Brain pericyte (primary cell): ENCODE measurements at places on chromosomes 2 and 18.

- no peak for DNase-seq
Measured at GRCh38 chr2:178700922-178701342, 106.3 kb downstream of the TTN start.

DNA sequence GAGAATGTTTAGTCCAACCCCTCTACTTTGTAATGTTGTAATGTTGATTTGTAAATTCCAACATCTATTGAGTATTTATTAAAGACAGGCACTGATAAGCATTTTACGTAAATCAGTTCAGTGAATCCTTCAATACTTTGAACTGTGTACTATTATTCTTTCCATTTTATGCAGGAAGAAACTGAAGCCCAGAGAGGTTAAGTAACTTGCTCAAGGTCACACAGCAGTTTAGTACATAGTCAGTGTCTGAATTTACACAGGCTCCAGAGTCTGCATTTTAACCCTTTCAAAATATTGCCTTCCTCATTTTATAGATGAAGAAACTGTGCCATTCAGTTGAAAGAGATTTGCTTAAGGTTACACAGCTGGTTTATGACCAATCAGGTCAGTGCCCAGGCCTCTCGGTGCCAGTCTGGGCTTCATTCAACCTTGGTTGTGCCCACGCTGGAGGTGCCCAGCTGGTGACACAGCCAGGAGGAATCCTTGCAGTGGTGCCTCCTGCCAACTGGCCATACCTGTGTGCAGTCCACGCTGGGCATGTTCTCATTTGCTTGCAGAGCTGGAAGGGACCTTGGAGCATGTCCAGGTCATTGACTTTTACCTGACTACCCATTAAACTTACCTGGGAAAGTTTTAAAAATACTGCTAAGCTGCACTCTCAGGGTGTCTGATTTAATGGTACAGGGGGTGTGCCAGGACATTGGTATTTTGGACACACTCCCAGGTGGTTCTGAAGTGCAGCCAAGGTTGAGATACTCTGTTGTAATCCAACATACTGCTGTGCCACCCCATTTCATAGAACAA, 74.3 kb upstream of the CYRIA start:
- no peak for DNase-seq

GRCh38 chr2:227608561-227609338, 5.9 kb downstream of the SCYGR3 start:
- DNase-seq = no peak

DNA sequence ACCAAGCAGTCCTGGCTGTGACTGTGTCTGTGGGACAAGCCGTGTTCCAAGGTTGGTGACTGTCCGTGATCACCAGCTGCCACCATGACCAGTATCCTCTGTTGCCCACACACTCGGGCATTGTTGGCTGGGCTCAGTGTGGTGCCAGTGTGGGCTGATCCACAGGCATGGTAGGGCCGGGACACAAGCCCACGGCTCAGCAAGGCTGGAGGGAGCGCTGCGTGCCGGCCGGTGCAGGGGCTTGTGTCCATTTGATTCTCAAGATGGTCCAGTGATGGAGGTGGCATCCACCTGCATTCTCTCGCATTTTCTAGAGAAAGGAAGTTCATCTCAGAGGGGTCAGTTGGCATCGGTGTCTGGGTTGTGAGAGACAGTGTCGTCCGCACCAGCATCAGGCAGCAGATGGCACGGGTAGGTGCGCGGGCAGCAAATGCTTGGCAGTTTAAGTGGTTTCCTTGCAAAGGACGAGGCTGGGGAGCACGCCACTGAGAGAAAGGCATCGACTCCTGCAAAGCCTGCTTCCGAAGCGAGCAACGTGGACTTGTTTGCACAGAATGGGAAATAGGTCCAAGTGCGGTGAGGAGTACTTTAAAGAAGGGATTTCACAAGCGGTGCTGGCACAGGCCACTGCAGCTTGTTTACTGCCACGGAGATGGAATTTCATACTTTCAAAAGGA, 20.9 kb downstream of the TWIST2 start:
- no peak for DNase-seq

DNA sequence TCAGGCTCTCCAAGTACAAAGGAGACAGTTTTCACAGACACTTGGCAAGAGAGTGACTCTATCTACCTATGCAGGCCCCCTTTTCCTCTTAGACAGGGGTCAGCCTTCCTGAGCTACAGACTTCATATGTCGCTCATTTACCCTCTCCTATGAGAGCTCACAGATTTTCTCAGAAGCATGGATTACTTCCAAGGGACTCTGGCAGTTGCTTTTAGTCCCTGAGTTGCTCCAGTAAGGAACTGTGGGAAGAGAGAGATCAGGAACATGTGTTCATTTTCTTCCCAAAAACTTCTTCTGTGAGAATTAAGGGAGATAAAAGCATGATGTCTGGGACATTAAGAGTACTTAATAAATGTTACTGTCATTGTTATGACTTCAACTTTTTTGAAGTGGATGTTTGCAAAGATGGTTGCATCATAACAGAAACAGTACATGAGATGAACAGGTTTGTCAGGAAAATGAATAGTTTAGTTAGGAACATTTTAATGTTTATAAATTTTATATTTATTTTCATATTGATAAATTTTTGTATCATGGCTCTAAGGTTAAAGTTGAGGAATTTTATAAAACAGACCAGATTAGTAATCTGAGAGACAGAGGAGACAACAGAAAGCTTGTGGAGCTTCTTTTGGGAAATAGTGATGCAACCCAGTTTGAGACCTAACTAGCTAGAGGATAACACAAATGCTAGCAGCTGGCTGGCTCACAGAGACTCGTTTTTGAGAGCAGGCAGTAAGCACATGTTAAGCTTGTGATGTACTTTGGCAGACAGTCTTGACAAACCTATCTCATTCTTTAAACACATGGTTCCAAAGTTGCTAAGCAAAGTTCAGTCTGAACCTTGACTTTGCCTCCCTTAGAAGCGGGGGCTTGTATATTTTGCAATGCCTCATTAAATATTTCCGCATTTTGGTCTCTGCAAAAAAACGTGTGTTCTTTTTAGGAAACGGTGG, 21.7 kb upstream of the UGP2 start:
- no peak for DNase-seq

DNA sequence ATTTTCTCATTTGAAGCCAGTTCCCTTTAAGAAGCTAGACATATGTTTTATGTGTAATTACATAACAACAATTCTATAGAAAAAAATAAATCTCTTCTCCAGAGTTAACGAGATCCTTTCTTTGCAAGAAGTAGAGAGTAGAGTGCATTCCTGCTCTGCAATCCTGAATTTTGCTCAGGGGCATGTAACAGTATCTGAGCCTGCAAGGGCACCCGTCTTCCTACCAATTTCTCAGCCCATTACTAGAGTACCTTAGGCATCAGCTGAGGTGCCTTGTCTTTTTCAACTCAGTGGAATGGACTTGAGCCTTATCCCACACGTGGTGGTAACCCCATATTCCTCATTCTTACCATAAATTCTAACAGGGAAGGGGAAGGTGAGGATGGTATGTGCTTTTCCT, 205.9 kb downstream of the IKZF2 start:
- DNase-seq = no peak
